ENCODE measurements at places on chromosomes 7 and 10. TPM values are rescaled to one million over a fixed set of nuclear protein-coding genes. Genes with fewer than 3 reads are reported as not detected.

Gene MYH16
- not detected for total RNA-seq

Gene INSYN2A
- under 0.01 TPM for total RNA-seq

Gene TEX47
- total RNA-seq = not detected

Gene MAGI2
- 6.3 TPM for total RNA-seq

Gene PDZD7
- total RNA-seq = 0.35 TPM

Gene NPC1L1
- total RNA-seq = not detected

Gene LIPF
- not detected for total RNA-seq

Gene HABP2
- total RNA-seq = not detected

Gene SCIN
- total RNA-seq = not detected

Gene CNNM1
- total RNA-seq = 2.2 TPM

Gene TWIST1
- total RNA-seq = 70.1 TPM

Gene EBLN1
- total RNA-seq = not detected

Gene DAGLB
- 9.0 TPM for total RNA-seq

Gene SHLD2
- 13.9 TPM for total RNA-seq

Gene GCK
- 1.9 TPM for total RNA-seq

Gene VWC2
- total RNA-seq = not detected

Gene MMP21
- total RNA-seq = not detected

Gene UTF1
- total RNA-seq = not detected

Gene MYL10
- total RNA-seq = not detected

Gene TRA2A
- 9.4 TPM for total RNA-seq

Gene WAPL
- total RNA-seq = 22.5 TPM

Gene CALCR
- not detected for total RNA-seq

Gene AS3MT
- total RNA-seq = 1.0 TPM

Gene GOLGA7B
- total RNA-seq = not detected

Gene ANXA8L1
- total RNA-seq = 9.3 TPM

Gene GRIFIN
- not detected for total RNA-seq

Gene LEP
- 1.7 TPM for total RNA-seq

Gene PPP1R17
- total RNA-seq = not detected

Gene FANK1
- 4.3 TPM for total RNA-seq

Gene FOXI2
- not detected for total RNA-seq

Gene CCL24
- total RNA-seq = not detected

Gene OPN4
- total RNA-seq = not detected

Gene TMEM184A
- not detected for total RNA-seq

Gene CALHM1
- total RNA-seq = not detected

Gene SNX8
- 23.1 TPM for total RNA-seq

Gene TACC2
- 8.4 TPM for total RNA-seq

Gene GIMAP7
- total RNA-seq = not detected

Gene WEE2
- total RNA-seq = not detected

Gene PHKG1
- total RNA-seq = 0.12 TPM
